Activated T-helper 2 cell treated with anti-CD3 and anti-CD28 coated beads, Interferon-gamma antibody, Interleukin-2, Interleukin-4, amounts not matched to agents 10 μg/mL and 5 μg/mL and 100 μg/mL, durations not matched to agents 14 hours and 24 hours and 36 hours (primary cell): ENCODE measurements at places on chromosomes 13 and 19. TPM values are rescaled to one million over a fixed set of nuclear protein-coding genes. Genes with fewer than 3 reads are reported as not detected.
A peak's percentile ranks its signal among the peaks of the same experiment; 100 is the strongest.

GRCh38 chr13:48446464-48446863 is 33.6 kb upstream of the LPAR6 start:
- peaks cover 26% of the 10 kb centered on the region for H3K4me1 ChIP-seq
- H3K36me3 ChIP-seq: peaks cover 31% of the 10 kb centered on the region
- no peak for DNase-seq
- H3K27ac ChIP-seq: no peak overlapping the region

DNA sequence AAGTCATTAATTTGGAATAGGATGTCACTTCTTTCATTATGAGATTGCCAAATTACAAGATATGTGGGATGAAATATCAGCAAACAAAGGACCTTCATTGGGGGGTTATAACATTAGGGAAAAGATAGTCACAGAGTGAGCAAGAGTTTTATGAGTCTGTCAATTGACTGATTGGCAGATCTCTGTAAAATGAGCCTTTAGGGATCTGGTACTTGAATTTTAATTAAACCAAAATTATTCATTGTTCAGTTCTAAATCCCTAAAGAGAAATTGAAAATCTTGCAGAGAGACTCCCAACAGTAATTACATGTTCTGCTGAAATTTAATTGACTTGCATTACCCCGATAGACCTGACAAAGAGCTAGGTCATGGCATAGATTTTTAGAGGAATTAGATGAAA is 768.1 kb upstream of the SPRY2 start:
- H3K36me3 ChIP-seq: no peaks in the 10 kb centered on the region
- no peaks in the 10 kb centered on the region for H3K4me1 ChIP-seq
- no peak for DNase-seq

SEMA6B gene
- total RNA-seq: not detected in 2 replicates

DNA sequence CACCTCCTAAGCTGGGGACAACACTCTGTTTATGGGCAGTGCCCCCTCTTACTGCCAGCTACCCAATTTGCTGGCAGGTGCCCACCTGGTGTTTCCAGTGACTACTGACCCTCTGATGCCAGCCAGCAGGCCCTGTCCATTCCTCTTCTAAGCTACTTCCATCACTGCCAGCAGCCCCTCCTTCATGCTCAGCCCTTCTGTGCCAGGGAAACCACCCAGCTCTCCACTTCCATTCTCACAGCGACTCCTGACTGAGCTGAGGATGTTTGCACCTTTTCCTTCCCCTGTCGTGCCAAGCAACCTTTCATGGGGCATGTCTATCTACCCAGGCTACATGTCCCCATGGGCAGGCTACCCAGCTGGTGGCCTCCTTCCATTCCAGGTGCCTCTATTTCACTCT is 24.0 kb upstream of the ZNF492 start:
- no peak for DNase-seq
- no peak overlapping the region for H3K27ac ChIP-seq
- H3K4me3 ChIP-seq: no peak overlapping the region
- H3K4me1 ChIP-seq: no peaks in the 10 kb centered on the region

GRCh38 chr19:54558339-54558738 is 15.3 kb upstream of the LILRA2 start:
- H3K27me3 ChIP-seq: peaks cover 6% of the 10 kb centered on the region
- H3K27ac ChIP-seq: no peak overlapping the region
- no peak overlapping the region for H3K4me3 ChIP-seq
- H3K36me3 ChIP-seq: no peaks in the 10 kb centered on the region
- H3K4me1 ChIP-seq: no peaks in the 10 kb centered on the region

DNA sequence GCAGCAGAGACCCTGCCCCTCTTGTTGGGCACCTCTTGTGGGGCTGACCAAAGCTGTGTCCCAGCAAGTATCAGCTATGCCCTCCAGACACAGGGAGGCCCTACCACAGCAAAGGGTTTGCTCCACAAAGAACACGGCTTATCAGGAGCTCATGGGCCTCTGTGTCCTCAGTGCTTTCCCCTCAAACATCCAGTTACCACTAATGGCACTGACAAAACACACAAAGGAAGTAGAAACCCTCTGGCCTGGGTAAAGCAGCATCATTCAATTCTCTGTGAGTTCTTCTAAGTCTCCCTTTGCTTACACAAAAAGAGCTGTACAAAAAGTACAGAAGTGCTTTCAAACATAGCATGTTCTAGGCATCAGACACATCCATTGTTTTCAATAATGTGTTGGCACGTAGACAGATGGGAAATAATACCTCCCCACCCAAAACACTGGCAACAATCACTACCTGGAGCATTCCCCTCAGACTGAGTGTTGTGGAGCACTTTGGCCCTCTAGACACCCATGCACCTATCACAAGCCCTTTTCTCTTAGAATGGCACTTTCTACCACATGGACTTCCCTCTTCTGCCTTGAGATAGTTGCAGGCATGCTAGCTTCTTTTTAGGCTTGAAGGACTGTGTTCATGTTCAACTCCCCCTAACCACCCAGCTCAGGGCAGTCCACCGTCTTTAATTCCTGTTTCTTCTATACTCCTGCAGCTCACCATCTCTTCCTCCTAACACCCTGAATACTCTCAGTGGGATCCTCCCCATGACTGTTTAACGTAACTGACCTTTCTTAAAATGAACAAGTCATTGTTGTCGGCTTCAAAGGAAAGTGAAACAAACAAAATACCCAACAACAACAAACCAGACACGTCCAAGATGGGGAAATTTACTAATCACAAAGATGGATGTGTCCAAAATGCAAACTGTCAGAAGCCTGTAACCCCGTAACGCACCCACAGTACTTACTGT is 43.5 kb downstream of the ATP7B start:
- H3K4me1 ChIP-seq: peaks cover 32% of the 10 kb centered on the region
- DNase-seq: no peak
- H3K36me3 ChIP-seq: no peaks in the 10 kb centered on the region
- H3K4me3 ChIP-seq: no peak overlapping the region

- no peaks in the 10 kb centered on the region for H3K27me3 ChIP-seq
- peaks cover 6% of the 10 kb centered on the region for H3K4me1 ChIP-seq
- peak overlapping the region; percentile 96 for H3K4me3 ChIP-seq
- DNase-seq: no peak
Observed at GRCh38 chr19:53538378-53539109, 599 bp downstream of the ZNF331 start.

DNA sequence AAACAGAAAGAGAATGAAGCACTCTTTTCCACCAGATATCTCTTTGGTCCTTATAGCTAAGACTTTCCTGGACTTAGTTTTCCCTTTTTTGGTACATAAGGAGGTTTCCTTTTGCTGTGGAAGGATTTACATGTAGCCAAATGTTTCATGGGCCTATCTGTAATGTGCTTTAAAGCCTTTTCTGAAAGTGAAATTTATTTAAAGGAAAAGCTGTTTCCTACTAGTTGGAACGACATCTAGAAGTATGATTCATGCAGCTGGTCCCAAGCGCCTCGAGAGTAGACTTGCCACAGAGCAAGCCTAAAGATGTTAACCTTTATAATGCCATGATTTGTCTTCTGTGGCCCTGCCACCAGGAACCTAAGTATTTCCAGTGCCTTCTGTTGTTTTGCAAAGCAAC is 390.3 kb downstream of the DLEU7 start:
- H3K27me3 ChIP-seq: peaks cover 7% of the 10 kb centered on the region
- no peak for DNase-seq
- H3K36me3 ChIP-seq: no peaks in the 10 kb centered on the region

DNA sequence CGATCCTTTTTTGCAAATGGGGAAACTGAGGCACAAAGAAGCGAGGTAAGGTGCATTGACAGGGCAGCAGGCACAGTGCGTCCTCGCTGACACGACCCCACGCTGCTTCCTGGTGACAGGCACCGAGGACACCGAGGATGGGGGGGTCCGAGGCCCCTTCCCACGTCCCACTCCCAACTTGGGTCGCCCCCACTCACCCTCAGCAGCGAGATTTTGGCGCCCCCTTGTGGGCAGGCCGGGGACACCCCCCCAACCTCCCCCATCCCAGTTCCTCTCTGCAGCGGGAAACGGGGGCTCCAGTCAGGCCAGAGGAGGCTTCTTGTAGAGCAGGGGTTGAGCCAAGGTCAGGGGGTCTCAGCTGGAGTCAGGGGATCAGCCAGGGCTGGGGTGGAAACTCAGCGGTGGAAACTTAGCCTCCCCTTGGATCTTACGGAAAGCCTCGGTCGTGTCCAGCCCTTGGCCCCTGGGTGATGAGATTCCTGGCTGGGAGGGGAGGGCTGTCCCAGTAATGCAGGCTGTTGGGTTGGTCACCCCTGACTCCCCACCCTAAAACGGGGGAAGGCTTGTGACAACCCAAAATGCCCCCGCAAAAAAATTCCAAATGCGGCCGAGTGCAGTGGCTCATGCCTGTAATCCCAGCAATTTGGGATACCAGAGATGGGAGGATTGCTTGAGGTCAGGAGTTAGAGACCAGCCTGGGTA is 8.2 kb downstream of the SMIM24 start:
- no peaks in the 10 kb centered on the region for H3K27me3 ChIP-seq
- H3K4me1 ChIP-seq: no peaks in the 10 kb centered on the region
- no peak for DNase-seq
- no peak overlapping the region for H3K27ac ChIP-seq
- H3K36me3 ChIP-seq: no peaks in the 10 kb centered on the region

ICAM4 gene
- total RNA-seq: 1.4 and 1.6 TPM in 2 replicates

ZNF331 gene
- 15.7 and 18.3 TPM in 2 replicates for total RNA-seq

- H3K27ac ChIP-seq: no peak overlapping the region
- DNase-seq: no peak
- no peaks in the 10 kb centered on the region for H3K4me1 ChIP-seq
- H3K36me3 ChIP-seq: no peaks in the 10 kb centered on the region
- H3K4me3 ChIP-seq: no peak overlapping the region
Observed at GRCh38 chr13:29421118-29421517, 174.4 kb downstream of the SLC7A1 start.

- H3K4me1 ChIP-seq: peaks cover 48% of the 10 kb centered on the region
- peak overlapping the region; percentile 82 for H3K27ac ChIP-seq
- DNase-seq: no peak
- peak overlapping the region; percentile 73 for H3K4me3 ChIP-seq
- no peaks in the 10 kb centered on the region for H3K27me3 ChIP-seq
Observed at GRCh38 chr13:99237981-99238662, 20.1 kb downstream of the GPR18 start.

- H3K27ac ChIP-seq: no peak overlapping the region
- no peak for DNase-seq
- peaks cover 16% of the 10 kb centered on the region for H3K4me1 ChIP-seq
- no peaks in the 10 kb centered on the region for H3K36me3 ChIP-seq
- H3K4me3 ChIP-seq: no peak overlapping the region
- H3K27me3 ChIP-seq: peaks cover 22% of the 10 kb centered on the region
Observed at GRCh38 chr13:52127378-52127777, 1.5 kb downstream of the NEK5 start.

KANK3 gene
- 0.89 and 1.7 TPM in 2 replicates for total RNA-seq

DNA sequence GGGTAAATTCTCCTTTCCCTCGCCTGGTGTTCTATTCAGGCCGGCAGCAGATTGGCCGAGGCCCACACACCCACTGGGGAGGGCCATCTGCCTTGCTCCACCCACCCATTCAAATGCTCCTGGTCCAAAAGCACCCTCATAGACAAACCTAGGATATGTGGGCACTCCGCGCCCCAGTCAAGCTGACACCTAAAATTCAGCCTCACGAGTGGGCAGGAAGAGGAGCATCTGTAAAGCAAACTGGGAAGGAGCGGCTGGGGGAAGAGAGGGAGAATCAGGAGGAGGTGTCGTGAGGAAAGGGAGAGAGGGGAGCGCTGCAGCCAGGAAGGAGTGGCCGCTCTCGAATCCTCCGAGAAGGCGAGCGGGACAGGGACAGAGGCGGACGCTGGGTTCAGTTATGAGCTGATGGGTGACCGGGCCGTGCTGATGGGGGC is 136.9 kb downstream of the USP12 start:
- H3K4me1 ChIP-seq: peaks cover 5% of the 10 kb centered on the region
- no peaks in the 10 kb centered on the region for H3K36me3 ChIP-seq
- no peak for DNase-seq
- peaks cover 46% of the 10 kb centered on the region for H3K27me3 ChIP-seq

ZNF682 gene
- total RNA-seq: 4.8 TPM in 2 replicates

- H3K27ac ChIP-seq: no peak overlapping the region
- no peak for DNase-seq
- no peak overlapping the region for H3K4me3 ChIP-seq
- H3K36me3 ChIP-seq: peaks cover 14% of the 10 kb centered on the region
- no peaks in the 10 kb centered on the region for H3K27me3 ChIP-seq
Observed at GRCh38 chr19:14561847-14562351, 10.0 kb downstream of the NDUFB7 start.

BSPH1 gene
- not detected in 2 replicates for total RNA-seq
